Fibroblast of the aortic adventitia (primary cell): ENCODE measurements at places on chromosomes 3 and 15.

GRCh38 chr3:18745472-18745871 is 320.3 kb upstream of the SATB1 start:
- no peak for DNase-seq

- DNase-seq = no peak
These were observed 59.1 kb downstream of the FAM43A start for GRCh38 chr3:194744826-194745225.

GRCh38 chr3:151307583-151308488 is 8.8 kb downstream of the GPR87 start:
- DNase-seq = no peak

DNA sequence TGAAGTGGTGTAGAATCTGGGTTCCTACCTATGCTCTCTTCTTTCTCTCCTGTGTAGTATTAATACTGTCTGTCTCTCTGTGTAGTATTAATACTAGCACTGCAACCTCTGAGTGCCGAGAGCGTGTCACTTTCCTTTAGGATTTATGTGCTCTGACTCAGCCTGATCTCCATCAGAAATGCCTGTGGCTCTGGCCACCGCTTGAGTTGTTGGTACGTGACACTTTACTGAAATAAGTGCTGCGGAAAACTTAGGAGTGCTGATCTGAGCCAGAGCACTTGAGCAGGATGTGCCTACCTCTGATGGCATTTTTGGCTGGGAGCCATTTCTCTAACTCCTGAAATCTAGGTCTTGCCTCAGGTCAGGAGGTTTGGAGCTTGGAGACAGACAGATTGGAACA is 807.4 kb downstream of the SQOR start:
- no peak for DNase-seq
